ENCODE measurements at places on chromosomes 4 and X. TPM values are rescaled to one million over a fixed set of nuclear protein-coding genes. Genes with fewer than 3 reads are reported as not detected.

- no peak for DNase-seq
Observed at GRCh38 chrX:117998171-117998570, 118.4 kb downstream of the KLHL13 start.

DNA sequence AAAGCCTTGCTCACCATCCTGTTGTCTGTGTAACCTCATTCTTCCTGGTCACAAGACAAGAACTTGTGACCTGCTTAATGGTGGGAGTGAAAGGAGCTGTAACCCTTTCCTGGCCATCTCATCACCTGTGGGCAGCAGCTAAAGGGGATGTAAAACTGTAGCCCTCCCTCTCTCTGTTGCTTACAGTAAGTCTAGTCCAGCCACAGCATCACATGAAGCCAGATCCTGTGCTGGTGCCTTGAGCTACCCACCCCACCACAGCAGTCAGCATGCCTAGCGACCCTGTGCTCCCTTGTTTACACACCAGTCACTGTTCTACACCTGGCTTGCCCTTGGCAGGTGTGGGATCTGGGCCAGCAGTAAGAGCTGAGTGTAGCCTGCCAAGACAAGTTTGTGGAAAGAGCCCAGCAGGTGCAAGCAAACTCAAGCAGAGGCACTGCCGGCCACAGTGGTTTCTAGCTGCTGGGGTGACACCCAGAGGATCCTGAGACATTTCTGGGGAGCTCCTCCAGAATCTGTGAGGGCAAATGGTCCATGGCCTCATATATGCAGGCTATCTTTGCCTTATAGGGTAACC, 41.0 kb downstream of the UGT2B28 start:
- DNase-seq, result no peak

DNA sequence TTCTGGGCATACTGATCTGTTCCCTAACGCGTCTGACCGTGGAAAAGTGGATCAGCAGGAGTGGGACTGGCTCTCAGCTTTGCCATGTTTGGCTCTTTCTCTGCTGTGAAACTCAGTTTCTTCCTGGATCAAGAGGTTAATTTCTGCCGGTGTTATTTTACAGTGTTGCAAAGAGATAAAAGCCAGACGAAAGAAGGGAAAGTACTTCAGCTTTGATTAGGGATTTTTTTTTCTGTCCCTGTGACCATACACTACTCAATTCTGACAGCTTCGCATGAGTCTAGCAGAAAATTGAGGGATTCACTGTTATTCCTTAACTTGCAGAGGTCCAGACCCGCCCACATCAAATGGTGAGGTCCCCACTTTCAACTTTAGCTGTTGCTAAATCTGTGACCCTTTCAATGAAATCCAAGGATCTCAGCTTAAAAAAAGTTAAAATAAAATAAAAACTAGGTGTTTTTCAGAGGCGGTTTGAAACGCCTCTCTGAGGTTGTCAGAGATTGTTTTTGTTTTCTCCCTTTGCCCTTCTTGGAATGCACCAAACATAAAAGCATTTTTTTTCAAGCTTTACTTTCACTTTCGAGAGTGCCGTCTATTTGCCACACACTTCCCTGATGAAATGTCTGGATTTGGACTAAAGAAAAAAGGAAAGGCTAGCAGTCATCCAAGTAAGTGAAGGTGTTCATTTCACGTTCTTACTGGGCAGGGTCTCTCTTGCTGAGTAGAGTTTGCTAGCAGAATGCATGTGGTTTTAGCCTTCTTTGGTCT, at the start of gene TLR3:
TLR3 (plus strand) TSS at position 576 of the 768 bp plus-strand sequence. CDS start 7,464 bp downstream, outside the sequence.
- no peak for DNase-seq

DNA sequence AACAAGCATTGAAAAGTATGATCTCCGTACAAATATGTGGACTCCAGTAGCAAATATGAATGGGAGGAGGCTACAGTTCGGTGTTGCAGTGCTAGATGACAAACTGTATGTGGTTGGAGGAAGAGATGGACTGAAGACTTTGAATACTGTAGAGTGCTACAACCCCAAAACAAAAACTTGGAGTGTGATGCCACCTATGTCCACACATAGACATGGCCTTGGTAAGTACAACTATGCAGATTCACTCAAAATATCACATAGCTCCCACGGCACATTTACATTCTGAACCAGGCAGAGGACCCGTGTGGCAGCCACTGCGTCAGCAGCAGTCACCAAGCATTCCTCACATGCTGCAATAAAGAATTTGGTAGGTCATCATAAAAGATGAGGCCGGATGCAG, 41.3 kb downstream of the KLHL5 start:
- no peak for DNase-seq

KLB gene
- not detected for total RNA-seq

CDS1 gene
- total RNA-seq, result 18.7 TPM
